ENCODE measurements at places on chromosomes 7 and 10.

- H3K27me3 ChIP-seq, result no peaks in the 10 kb centered on the region
- H3K36me3 ChIP-seq, result no peaks in the 10 kb centered on the region
- no peak overlapping the region for H3K27ac ChIP-seq
- no peaks in the 10 kb centered on the region for H3K4me1 ChIP-seq
- H3K4me3 ChIP-seq, result no peak overlapping the region
Measured at GRCh38 chr7:106855540-106856132, 9.4 kb upstream of the PIK3CG start.

- H3K4me1 ChIP-seq, result no peaks in the 10 kb centered on the region
- DNase-seq, result peak; percentile 25
- no peaks in the 10 kb centered on the region for H3K27me3 ChIP-seq
- no peak overlapping the region for H3K27ac ChIP-seq
- no peak overlapping the region for H3K4me3 ChIP-seq
- no peaks in the 10 kb centered on the region for H3K36me3 ChIP-seq
Measured at GRCh38 chr10:49407552-49408137, 11.8 kb upstream of the DRGX start.

DNA sequence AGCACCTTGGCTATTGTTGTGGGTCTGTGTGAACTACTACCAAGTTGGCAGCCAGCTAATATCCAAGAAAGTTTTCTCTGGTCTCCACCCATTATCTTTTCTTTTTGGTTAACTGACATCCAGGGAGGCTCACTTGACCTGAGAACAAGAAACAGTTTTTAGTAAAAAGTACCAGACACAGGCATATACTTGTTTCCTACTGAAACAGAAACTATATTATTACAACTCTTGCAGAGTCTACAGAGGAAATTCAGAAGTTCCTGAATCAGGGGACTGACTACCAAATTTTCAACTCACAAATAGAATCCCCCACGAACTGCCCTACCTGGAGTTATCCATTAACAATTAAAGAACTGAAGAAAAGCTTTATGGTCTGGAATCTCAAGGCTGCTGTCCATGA lies 168.9 kb downstream of the KCND2 start:
- H3K36me3 ChIP-seq, result no peaks in the 10 kb centered on the region
- H3K4me3 ChIP-seq, result no peak overlapping the region

- H3K36me3 ChIP-seq, result no peaks in the 10 kb centered on the region
- no peak overlapping the region for H3K27ac ChIP-seq
- H3K4me3 ChIP-seq, result peak overlapping the region; percentile 38
- no peak for DNase-seq
- H3K27me3 ChIP-seq, result no peaks in the 10 kb centered on the region
Measured at GRCh38 chr10:29319205-29319781, 30.4 kb downstream of the LYZL1 start.

- H3K4me3 ChIP-seq, result peak overlapping the region; percentile 15
- no peaks in the 10 kb centered on the region for H3K36me3 ChIP-seq
- no peaks in the 10 kb centered on the region for H3K27me3 ChIP-seq
- DNase-seq, result no peak
- peaks cover 50% of the 10 kb centered on the region for H3K4me1 ChIP-seq
Measured at GRCh38 chr10:80461208-80462183, 7.4 kb downstream of the TSPAN14 start.

- no peaks in the 10 kb centered on the region for H3K27me3 ChIP-seq
- H3K27ac ChIP-seq, result no peak overlapping the region
- H3K36me3 ChIP-seq, result no peaks in the 10 kb centered on the region
Measured at GRCh38 chr7:44853391-44853790, 5.5 kb upstream of the H2AZ2 start.
